ENCODE measurements at places on chromosomes 7 and 10. TPM values are rescaled to one million over a fixed set of nuclear protein-coding genes. Genes with fewer than 3 reads are reported as not detected.

The CAPZA2 gene
- 86.2 TPM for total RNA-seq

The NUTM2E gene
- total RNA-seq = not detected

The ADAMTS14 gene
- not detected for total RNA-seq

The ZNF503 gene
- total RNA-seq = 24.6 TPM

The SCIN gene
- total RNA-seq = 0.74 TPM

The PAPOLB gene
- not detected for total RNA-seq

The HABP2 gene
- not detected for total RNA-seq

The C7orf33 gene
- total RNA-seq = not detected

The PLAU gene
- total RNA-seq = 18.2 TPM

The ZNF467 gene
- 13.3 TPM for total RNA-seq

The DLX5 gene
- total RNA-seq = 3.7 TPM

The C10orf62 gene
- total RNA-seq = not detected

The BLNK gene
- total RNA-seq = 8.8 TPM

The DYDC2 gene
- total RNA-seq = not detected

The NRCAM gene
- total RNA-seq = 7.9 TPM

The RPEL1 gene
- not detected for total RNA-seq

The COL17A1 gene
- total RNA-seq = 149 TPM

The KLF14 gene
- not detected for total RNA-seq

The HYAL4 gene
- total RNA-seq = 0.49 TPM

The DKK1 gene
- total RNA-seq = 14.0 TPM

The TUBAL3 gene
- not detected for total RNA-seq

The ABCB4 gene
- 0.49 TPM for total RNA-seq

The ELFN1 gene
- total RNA-seq = 2.2 TPM

The LAMB1 gene
- total RNA-seq = 152 TPM

The PNLIPRP2 gene
- not detected for total RNA-seq

The SAP25 gene
- total RNA-seq = 2.9 TPM

The CLCN1 gene
- total RNA-seq = not detected

The C10orf120 gene
- not detected for total RNA-seq

The TUBB8 gene
- total RNA-seq = not detected

The PEX1 gene
- 20.4 TPM for total RNA-seq

The MET gene
- 15.2 TPM for total RNA-seq

The ANK3 gene
- 65.3 TPM for total RNA-seq

The SLC39A12 gene
- total RNA-seq = not detected

The STEAP1B gene
- 8.8 TPM for total RNA-seq

All from vagina (tissue), 2 donors.